ENCODE measurements at places on chromosomes 6 and 20.

DNA sequence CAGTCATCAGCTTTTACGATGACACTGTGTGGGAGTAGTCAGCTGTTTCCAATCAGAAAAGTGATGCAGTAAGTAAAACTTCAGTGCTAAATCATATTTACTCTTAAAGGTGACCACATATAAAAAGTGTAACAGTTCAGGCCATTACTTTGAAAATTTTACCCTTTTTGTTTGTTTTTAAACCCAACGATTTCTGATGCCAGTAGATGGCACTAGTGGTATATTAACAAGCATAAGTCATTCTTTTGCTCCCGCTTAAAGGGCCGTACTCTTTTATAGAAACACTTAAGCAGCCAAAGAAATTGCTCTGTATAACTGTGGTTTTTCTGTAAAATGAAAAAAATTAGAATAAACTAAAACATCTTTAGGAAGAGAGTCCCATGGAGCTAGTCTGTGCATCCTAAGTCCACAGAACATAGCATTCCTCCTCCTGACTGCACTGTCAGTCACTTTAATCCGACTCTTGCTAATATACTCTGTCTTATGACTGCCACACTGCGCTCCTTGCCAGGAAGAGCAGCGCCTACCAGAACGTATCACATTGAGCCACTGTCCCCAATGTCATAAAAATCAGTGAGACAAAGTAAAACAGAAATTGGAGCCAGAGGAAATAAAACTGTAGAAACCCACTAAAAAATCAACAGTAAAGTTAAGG, 25.0 kb downstream of the HEBP2 start:
- ATAC-seq: peak; percentile 32

GRCh38 chr6:135306740-135307420, 125.8 kb downstream of the MYB start:
- no peak for ATAC-seq

GRCh38 chr6:6584310-6585002, 4.1 kb upstream of the LY86 start:
- no peak for ATAC-seq

DNA sequence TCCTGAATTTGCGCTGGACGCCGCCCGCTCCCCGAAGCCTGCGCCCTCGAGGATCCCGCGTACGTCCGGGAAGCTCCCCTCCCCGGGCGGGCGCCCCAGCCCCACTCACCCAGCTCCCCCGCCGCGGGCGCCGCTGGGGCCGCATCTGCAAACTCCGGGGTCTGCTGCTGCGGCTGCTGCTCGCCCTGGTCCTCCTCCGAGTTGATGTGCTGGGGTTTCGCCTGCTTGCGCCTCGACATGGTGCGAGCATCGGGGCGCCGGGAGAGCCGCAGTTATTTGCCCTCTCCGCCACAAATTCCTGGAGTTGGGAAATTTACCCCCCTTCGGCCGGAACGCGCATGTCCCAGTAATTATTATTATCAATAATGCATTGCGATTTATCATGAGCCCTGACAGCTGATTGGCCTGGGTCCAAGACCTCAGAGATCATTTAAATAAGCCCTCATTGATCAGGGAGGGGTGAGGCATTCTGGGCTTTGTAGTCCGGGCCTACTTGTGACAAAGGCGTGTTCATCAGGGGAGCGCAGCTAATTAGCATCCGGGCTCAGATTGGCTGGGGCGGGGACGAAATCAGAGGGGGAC, at the start of gene SALL4:
TSS of gene SALL4 (minus strand) at position 352 of the 582 bp plus-strand sequence. CDS start at position 239, 113 bp downstream.
- no peak for ATAC-seq

- peak; percentile 80 for ATAC-seq
Observed at GRCh38 chr6:27814665-27815424, 97.4 kb downstream of the OR2B2 start.

GRCh38 chr6:168370310-168370991, 50.9 kb upstream of the DACT2 start:
- peak; percentile 82 for ATAC-seq

DNA sequence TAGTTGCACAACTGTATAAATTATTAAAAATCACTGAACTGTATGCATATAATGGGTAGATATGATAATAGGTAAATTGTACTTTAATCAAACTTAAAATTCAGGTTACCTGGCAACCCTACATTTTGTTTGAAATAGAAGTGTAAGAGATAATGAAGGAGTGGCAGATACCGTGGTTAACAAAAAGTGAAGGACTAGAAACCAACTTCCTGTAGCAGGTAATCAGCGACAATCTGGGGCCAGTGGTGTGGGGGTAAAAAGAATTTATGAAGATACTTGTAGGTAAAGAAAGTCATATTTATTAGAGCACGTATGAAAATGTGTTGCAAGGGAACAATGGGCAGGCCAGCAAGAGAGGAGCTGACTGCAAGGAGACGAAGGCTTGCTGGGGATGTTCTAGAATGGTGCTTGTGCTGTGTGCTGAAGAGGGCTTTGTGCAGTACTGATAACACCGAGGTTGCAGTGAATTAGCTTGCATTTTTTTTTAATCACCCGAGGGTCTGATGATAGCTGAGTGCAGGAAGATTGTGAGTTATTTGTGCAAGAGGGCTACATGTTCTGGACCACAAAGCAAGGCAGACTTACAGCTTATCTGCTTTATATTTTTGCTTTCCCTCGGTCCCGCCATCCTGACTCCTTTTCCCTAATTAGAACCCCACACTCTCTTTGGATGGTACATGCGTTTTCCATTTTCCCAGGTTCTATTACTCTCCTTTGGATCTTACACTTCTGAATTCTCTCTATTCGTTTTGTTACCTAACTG, 4.6 kb upstream of the ENPP1 start:
- ATAC-seq: no peak

DNA sequence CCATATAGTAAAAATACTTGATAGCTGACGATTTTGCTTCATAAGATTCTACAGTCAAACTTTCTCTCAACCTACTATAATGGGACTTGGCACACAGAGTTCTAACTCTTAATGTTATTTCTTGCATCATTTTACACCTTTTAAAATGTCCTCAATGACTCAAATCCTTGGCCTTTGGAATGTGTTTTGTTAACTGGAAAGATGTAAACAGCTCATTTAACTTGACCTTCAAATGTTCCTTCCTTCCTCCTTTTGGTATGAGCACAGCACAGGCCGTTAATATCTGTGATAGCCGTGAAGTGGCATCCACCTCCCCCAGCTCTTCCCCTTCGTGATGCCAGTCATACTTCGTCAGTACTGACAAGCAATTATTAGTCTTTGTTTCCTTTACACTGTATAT, 972.0 kb upstream of the CITED2 start:
- no peak for ATAC-seq

DNA sequence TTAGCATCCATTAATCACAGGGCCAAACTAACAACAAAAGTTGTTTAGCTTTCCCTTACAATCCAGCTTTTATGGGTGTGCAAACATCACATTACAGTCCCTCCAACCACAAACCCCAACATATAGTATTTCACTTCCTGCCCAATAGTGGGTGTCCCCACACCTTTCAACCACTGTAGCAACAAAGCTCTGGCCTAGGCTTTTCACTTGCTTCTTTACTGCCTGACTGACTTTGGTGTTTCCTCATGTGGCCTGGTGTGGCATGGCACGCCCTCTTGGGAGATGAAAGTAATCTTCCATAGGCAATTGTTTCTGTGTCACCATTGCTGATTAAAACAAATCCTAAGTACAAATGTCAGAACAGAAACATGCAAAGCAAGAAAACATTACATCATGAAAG, 46.3 kb downstream of the MCM8 start:
- peak; percentile 98 for ATAC-seq

All from activated T-helper 17 cell treated with anti-CD3 and anti-CD28 coated beads, Interleukin-2, amount 50 U/mL, for 72 hours (primary cell).